ENCODE measurements at places on chromosomes 7 and 10.
A peak's percentile ranks its signal among the peaks of the same experiment; 100 is the strongest.

- DNase-seq = peak; percentile 6
Observed at GRCh38 chr10:27360581-27361172, 120.1 kb upstream of the ACBD5 start.

DNA sequence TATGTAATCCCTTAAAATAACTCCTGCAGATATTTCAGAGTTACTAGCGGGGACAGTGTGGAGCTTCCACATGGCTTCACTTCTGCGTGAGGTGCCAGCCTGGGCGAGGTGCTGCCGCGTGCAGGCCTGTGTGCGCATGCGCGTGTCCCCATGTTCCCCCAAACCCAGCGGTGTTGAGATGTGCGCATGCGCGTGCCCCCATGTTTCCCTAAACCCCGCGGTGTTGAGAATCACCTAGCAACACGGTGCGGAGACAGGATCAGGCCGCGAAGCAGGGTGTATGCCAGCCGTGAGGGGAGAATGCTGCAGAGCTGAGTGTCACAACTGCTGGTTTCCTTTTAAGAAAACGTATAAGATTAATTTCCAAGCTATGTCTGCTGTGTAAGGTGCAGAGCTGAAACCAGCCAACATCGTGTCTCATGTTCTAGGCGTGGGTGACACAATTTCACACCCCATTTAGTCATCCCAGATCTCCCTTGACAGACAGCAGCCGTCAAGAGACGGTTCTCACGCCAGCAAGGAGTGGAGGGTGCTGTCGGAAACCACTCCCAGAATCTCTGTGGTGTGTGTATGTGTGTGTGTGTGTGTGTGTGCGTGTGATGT, 71.9 kb upstream of the ADARB2 start:
- DNase-seq = no peak

GRCh38 chr7:91876391-91877133, 3.9 kb downstream of the MTERF1 start:
- DNase-seq = no peak

- no peak for DNase-seq
Observed at GRCh38 chr10:47451998-47452494, 31.9 kb downstream of the ANXA8 start.

DNA sequence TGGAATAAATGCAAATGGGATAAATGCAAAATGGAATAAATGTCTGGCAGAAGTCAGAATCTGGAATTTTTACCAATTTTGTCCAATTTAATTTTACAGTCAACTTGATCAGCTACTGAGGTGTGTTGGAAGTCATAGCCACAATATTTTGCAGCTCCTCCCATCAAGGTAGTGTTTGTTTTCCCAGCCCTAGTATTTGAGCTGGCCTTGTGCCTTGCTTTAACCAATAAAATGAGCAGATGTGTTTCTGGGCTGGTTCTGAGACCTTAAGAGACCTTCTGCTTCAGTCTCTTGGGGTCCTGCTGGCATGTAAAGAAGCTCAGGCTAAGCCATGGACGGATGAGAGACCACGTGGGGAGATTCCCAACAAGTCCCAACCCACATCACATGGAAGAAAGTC, 42.7 kb upstream of the RSBN1L start:
- DNase-seq = no peak

- no peak for DNase-seq
Observed at GRCh38 chr7:31890198-31890597, 180.0 kb downstream of the PDE1C start.

- DNase-seq = no peak
Observed at GRCh38 chr10:113241599-113242360, 291.7 kb downstream of the TCF7L2 start.

DNA sequence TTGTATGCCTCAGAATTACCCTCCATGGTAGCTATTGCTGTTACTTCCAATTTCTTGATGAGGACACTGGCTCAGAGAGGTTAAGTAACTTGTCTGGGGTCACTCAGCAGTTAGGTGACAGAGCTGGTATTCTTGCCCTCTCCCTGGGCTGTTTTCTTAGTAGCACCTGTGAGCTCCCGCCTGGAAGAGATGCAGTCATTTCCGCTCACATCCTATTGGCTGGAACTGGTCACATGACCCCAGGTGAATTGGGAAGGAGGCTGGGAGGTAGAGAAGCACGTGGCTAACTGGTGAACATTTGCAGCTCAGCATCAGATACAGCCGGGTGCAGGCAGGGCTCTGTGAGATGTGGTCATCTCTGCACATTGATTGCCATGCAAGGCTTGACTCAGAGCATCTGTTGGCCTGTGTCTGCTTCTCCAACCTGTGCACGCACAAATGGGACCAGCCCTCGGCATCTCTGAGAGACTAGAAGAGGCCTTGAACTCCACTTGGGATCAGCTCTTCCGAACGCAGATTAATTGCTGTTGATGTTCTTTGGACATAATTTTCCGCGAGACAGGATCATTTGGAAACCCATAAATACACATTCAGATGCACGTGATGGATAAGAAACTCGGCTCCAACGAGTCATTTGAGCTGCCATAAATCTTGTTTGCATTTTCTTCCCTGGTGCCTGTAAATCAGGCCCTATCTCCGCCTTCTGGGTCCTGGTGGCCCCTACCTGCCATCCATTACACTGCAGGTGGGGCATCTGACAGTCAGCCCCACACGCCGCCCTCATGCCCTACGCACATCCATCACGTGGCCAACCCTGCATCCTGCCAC, 42.8 kb downstream of the MYL10 start:
- DNase-seq = no peak

- no peak for DNase-seq
Observed at GRCh38 chr10:78798976-78799730, 269.6 kb upstream of the ZMIZ1 start.

GRCh38 chr7:78472519-78472918, 673.9 kb downstream of the PHTF2 start:
- DNase-seq = no peak

- DNase-seq = no peak
Observed at GRCh38 chr10:89129911-89130310, 77.2 kb downstream of the CH25H start.

DNA sequence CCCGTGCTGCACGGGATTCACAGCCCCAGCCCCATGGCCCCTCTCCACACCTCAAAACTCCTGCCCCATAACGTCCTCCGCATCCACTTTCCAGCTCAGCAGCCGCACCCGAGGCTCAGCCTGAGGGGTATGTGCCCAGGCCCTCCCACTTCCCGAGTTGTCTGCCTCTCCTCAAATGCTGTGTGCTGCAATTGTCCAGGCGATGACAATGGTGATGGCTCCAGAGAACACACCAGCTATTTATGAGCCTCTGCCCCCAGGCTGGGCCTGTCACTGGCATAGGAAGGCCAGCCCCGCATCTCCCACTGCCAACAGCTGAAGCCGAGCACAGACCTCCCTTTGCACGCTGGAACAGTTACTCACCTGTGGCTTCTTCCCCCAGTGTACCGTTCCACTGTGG, 2.4 kb upstream of the LDB3 start:
- DNase-seq = no peak

- DNase-seq = no peak
Observed at GRCh38 chr10:95121904-95122303, 52.6 kb upstream of the CYP2C8 start.

GRCh38 chr7:45924283-45924682, 3.2 kb upstream of the IGFBP3 start:
- no peak for DNase-seq

- no peak for DNase-seq
Observed at GRCh38 chr10:30784524-30784896, 155.0 kb upstream of the LYZL2 start.

DNA sequence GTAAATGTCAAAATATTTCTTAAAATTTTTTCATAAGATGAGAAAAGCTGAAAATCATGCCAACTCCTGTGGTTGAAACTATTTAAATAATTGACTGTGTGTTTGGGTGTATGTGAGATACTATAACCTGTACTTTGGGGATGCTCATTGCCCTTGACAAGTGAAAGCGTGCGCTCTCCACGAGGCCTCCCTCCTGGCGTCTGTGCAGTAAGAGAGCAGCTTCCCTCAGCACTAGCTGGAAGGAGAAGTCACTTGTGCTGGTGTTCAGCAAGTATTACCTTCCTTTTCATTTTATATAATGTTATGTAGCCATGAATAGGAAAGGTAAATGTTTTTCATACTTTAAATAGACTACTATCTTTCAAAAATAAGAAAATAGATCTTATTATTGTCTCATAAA, 118.9 kb downstream of the ZEB1 start:
- no peak for DNase-seq

GRCh38 chr10:132628966-132629900, 91.6 kb downstream of the INPP5A start:
- no peak for DNase-seq

DNA sequence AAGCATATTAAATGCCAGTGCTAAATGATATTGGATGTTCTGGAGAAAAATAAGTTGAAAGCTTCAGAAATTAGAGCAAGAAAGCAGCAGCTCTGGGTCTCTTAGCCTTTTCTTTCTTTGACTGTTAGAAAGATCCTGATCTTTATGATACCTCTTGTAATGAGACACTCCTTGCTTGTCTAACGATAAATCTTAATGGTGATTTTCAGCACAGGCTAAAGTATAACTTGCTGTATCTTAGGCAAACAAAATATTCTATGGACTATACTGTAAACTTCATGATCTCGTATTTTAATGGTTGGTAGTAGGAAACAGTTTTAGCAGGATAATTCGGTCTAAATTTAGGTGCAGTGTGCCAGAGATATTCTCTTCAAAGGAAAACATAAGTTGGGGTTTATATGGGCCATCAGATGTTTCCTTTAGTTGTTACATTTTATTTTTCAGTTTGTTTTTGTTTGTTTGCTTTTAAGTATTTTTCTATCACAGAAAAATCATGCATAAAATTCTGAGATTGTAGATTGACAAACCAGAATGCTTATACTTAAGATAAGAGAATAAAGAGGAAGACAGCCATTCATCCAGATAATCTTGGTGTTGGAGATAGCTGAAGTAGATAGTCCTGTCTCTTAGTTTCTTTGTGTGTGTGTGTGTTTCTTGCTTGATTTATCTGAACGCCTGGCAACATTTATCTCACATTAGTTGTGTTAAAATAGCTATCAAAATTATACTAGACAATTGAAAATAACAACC, 4.7 kb downstream of the CASD1 start:
- DNase-seq = no peak

DNA sequence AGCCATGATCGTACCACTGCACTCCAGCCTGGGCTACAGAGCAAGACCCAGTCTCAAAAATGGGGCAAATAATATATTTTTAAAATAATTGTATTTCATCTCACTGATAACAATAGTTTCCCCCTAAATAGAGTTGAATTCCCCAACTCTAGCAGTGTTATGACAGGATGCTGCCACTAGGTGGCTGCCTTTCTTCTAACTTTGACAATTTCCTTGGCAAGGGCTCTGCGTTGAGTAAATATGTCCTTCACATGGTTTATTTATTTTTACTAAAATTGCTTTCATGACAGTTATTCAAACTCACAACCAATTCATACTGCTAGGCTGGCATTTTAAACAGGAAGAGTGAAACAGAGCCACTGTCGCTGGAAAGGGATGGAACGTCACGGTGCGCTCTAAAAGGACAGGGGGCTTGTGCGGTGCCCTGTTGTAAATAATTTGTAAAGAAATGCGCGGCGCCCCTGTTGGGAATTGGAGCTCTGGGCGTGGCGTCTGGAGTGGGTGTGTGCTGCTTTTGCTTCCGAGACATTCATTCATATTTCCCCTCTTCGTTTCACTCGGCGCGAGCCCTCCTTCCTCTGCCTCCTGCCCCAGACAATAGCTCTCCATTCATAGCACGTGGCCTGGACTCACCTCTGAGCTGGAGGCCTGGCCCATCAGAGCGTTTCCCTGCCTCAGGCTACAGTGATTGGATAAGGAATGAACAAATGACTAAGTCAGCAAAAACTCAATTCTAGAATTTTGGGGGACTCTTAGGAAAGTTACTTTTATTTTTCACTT, 20.5 kb upstream of the PITRM1 start:
- DNase-seq = peak; percentile 70

- no peak for DNase-seq
Observed at GRCh38 chr10:50600286-50600685, 23.5 kb downstream of the SGMS1 start.

- no peak for DNase-seq
Observed at GRCh38 chr10:70051848-70052247, 798 bp upstream of the MACROH2A2 start.

GRCh38 chr7:40437498-40437897, 302.7 kb downstream of the SUGCT start:
- DNase-seq = no peak

- no peak for DNase-seq
Observed at GRCh38 chr10:95245425-95246055, 45.3 kb downstream of the PDLIM1 start.

GRCh38 chr10:83073472-83073871, 1065.8 kb upstream of the GHITM start:
- DNase-seq = no peak

DNA sequence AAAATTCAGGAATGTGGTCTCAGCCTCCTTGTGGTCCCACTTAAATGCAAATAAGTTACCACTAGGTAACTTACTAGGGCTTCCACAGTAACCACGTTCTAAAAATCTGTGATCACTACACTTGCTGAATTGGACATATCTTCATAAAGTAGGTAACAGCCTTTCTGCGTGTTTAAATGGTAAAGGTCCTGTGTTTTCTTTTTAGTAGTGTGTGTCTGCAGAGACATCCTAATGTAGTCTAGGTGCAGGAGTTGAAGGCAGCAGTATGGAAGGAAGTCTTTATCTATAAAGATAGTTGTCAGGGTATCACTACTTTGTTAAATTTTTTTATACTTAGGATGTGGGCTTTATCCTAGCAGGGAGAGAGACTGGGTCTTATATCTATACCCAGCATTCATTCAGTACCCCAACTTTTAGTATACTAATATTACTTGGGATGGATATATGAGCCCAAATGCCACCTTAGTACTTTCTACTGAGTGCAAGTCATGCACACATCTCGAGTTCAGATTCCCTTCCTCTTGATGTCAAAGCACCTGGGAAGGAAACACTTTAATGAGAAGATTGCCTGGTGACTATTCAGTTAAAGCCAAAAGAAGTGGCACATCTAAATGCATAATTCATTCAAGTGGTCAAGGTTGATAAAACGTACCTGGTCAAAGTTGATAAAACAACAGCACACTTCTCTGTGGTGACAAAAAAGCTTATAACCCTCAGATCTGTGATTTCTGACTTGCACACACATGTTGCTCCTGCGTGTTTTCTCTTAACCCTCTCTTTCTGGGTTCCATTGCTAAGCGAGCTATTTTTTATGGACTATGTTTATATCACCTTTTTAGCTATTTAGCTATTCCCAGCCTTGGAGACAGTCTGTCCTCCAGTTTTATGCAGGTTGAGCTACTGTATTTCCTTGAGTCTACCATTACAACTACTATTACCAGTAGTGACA, 281.1 kb upstream of the DKK1 start:
- no peak for DNase-seq
